ENCODE measurements at places on chromosomes 1 and 21. TPM values are rescaled to one million over a fixed set of nuclear protein-coding genes. Genes with fewer than 3 reads are reported as not detected.
A peak's percentile ranks its signal among the peaks of the same experiment; 100 is the strongest.

- DNase-seq: no peak
Observed at GRCh38 chr1:237692255-237692654, 198.5 kb downstream of the ZP4 start.

- DNase-seq: no peak
Observed at GRCh38 chr1:232718928-232719927, 86.0 kb upstream of the MAP10 start.

DNA sequence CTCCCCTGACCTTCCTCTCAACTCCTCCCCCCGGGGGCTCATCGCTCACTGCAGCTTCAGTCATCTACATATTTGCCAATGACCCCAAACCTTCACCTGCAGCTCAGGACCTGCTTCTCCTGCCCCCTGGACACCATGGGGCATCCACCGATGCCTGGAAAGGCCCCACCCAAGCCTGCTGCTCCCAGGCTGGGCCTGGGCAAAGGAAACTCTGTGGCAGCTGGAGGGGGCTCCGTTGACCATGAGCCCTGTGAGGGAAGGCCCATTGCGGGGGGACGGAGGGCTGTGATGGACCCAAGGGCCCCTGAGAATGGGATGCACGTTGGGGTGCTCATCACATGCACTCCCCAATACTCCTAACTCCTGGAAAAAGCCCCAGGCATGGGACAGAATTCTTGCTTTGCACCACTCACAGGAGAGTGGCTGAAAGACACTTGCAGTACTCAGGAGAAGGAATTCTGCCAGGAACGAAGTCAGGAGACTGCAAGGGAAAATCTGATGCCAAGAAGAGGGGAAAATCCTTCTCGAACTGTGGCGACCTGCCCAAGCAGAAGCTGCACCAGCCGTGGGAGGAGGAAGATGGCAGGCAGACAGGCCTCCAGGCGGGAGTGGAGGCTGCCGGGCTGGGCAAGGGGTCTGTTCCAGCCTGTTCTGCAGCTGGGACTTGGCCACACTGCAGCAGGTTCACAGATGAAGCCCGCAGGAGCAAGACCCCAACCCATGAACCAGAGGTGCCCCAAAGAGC lies 18.4 kb downstream of the MATN1 start:
- DNase-seq: no peak

- peak; percentile 94 for DNase-seq
Observed at GRCh38 chr1:175514387-175514953, 228.9 kb downstream of the TNR start.

Gene DNAH14
- total RNA-seq: 3.7 TPM

- DNase-seq: no peak
Observed at GRCh38 chr1:6690186-6690585, 11.4 kb downstream of the DNAJC11 start.

DNA sequence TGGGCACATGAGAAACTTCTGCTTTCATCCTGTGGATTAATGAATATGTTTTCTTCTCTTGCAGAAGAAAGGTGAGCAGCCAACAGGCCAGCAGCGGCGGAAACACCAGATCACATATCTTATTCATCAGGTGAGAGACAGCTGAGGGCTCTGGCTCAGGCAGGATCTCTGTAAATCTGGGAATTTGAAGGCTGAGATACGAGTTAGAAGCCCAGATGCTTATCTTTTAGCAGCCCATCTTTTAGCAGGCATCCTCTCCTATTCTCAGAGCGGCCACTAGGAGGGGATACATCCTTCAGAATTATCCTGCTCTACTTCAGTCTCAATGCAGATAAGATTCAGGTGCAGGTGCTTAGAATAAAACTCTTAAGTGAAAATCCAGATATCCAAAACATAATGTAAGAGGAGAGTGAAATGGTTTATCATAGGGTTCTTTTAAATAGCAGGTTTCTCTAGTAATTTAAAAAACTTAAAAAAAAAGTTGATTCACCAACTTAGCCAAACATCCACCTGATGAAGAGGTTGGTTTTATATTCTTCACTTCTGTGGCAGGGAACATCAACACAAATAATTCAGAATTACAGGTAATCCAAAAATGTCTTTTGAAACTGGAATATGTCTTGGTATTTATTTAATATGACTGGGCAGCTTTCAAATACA lies 19.3 kb downstream of the SH2D2A start:
- DNase-seq: peak; percentile 36

DNA sequence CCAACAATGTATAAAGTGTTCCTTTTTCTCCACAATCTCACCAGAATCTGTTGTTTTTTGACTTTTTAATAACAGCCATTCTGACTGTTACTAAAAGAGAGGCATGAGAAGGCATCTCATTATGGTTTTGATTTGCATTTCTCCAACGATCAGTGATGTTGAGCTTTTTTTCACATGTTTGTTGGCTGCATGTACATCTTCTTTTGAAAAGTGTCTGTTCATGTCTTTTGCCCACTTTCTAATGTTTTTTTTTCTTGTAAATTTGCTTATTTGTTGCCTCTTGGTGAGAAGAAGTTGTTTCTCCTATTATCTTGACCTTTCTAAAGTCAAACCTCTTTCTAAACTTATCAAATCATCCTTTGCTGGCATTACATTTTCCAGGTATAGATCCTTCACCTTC lies 80.8 kb downstream of the ACBD6 start:
- DNase-seq: no peak

GRCh38 chr21:32768530-32768929 lies 3.0 kb downstream of the PAXBP1 start:
- no peak for DNase-seq

Gene H6PD
- total RNA-seq: 31.2 TPM

DNA sequence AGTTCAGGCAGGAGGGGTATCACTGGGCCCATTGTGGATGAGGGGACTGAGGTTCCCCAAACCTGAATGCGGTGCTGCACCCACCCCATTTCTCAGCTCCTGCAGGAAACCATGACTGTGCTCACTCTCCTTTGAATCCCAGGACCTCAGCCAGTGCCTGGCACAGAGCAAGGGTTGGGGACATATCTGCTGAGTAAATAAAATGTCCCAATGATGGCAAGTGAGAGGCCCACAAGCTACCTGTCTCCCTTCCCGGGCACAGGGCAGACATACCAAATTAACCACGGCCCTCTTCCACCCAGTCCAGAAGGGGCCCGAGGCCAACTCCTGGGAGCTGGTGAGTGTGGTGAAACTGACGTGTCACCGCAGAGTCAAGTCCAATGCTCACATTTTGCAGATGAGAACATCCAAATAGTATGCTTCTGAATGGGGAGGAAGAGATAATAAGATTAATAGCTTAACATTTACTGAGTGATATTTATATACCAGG lies 97.6 kb downstream of the EPHB2 start:
- DNase-seq: no peak

Data from dermis microvascular lymphatic vessel endothelial cell (primary cell).